ENCODE measurements at places on chromosomes 3 and 15.

- no peak for DNase-seq
Observed at GRCh38 chr15:72562878-72563277, 88.7 kb downstream of the ARIH1 start.

DNA sequence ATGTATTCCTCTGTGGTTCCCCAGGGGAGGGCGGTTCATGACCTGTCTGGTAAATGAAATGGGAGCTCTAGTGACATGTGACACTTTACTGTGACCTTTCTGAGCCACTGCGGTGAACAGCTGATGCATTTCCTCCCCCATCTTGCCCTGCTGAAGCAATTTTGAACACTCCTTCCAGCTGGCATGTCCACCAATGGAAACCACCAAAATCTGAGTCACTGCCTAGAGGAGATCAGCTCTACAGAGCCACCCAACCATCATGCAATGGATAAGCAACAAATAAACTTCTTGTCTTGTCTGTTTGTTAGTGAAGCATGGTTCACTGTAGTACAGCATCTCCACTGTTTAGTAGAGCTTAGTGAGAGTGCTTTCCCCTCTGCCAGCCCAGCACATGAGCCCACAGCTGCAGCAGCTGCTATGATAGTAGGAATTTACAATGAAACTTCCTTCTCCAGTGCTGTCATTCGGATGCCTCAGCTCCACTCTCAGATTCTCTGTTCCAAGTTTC lies 479.4 kb downstream of the NTRK3 start:
- DNase-seq, result no peak

- no peak for DNase-seq
Observed at GRCh38 chr15:63030101-63030551, 12.4 kb upstream of the TPM1 start.

DNA sequence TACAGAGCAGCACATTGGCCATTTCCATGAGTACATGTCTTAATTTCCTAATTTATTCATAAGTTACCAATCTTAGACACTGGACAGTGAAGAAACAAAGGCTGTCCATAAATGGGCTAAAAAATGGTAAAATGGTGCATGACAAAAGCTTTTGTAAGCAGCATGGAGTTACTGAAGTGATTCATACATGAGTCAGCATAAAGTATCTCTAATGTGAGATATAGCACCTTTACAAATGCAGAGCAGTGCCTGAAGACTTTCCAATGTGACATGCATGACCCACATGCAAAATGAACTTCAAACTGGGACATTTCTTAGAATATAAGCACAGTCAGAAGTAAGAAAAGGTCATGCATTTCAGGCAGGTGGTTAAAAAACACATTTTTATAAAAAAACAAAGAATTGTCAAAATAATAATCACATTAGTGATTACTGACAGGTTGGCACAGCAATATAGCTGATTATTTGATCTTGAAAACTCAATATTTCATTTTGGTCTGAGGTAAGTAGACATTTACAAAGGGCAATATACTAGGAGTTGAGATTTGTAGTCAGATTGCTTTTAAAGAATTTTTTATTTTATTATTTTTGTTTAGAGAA lies 299.3 kb downstream of the PLCL2 start:
- DNase-seq, result no peak

DNA sequence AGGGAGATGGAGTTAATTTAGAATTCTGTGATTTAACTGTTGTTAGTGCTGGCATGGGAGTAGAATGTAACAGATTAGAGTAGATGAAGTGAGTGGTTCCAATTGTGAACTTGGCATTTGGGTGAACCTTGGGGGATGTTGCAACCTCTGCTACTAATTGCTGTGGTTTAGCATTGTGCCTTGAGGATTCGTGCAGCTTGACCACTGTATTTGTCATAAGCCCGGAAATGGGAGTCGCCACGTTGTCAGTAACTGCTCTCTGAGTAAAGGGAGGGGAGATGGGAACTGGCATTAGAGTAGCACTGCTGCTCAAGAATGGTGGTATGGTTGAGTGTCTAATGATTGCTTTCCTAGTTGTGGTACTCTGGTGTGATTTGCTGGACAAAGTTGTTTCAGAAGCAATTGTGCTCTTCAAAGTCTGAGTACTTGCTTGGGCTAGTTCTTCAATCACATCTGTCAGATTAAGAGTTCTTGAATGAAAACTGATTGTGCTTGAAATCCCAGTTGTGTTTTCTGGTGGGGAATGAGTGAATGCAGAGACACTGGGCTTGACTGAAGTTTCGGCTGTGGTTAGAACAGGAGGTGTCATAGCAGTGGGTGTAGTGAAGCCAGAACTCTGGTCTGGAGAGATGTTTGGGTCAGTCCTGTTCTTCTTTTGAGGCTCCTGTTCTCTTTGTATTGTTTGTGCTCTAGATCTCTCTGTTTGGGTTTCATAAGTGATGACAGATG lies 15.4 kb downstream of the IGSF10 start:
- DNase-seq, result no peak

DNA sequence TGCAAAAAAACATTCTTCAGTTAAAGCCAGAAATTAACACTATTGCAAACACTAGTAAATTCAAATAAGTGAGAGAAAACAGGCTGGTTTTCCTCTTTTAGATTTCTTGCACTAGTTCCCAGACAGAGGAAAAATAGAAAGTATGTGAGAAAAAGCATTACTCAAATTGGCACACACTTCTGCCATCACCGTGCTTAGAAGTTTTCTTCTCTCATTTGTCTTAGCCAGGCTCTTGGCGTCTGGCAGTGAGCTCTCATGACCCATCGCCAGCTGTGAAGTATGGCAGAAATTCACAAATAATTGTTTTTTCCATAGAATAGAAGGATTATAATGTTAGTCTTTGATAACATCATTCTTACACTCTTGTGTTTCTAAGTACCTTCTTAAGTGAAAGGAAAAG lies 515.9 kb downstream of the GBE1 start:
- no peak for DNase-seq

GRCh38 chr3:184184546-184185230 lies 1.3 kb upstream of the ABCF3 start:
- no peak for DNase-seq

DNA sequence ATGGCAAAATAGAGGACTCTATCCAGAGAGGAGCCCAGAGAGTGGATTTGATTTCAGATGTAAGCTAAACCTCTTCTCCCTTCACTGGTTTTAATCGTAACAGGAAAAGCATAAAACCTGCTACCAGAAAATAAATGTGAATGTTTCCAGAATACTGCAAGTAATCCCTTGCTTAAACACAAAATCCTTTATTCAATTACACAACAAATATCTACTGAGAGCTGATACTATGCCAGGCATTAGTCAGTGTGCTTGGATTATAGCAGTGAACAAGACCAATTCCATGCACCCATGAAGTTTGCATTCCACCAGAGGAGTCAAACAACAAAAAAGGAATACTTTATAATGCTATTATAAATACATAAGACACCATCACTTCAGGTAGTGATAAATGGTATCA lies 15.1 kb downstream of the AVEN start:
- no peak for DNase-seq

DNA sequence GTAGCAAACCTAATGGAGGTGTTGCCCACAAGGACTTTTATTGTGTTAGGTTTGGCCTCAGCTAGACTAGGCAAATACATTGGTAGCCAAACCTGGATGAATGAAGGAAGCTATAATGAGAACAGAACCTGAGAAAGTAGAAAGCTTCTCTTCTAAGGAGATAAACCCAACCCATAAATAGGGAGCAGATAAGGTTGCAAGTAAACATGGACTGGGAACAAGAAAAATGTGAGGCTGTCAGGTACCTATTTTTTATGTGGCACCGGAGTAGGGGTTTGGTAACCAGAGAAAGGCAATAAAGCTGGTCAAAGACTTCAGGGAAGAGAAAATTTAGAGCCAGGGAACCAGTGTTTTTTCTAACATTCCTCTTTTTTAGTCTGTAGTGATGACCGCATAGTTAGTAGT lies 25.0 kb downstream of the ZNF654 start:
- no peak for DNase-seq

DNA sequence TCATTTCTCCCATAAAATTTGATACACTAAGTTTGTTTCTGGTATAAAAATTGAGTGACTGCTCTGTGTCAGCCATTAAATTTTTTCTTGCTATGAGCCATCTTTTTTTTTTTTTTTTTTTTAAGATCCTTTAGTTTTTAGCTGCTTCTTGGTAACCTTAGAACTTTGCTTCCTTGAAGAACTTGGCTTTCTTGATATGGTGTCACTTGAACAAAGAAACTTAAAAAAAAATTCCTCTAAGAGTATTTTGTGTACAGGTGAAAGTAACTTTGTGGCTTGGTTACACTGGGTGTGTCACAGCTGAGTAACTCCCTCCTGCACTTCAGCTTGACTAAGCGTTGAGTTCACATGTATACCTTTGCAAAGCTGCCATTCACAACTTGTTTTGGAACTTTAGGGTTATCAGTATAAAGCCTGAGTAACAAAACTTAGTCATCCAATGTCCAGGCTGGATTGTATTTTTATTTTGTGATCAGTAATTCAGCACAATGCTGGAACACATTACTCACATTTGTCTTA lies 6.5 kb downstream of the CHD2 start:
- DNase-seq, result no peak

- no peak for DNase-seq
Observed at GRCh38 chr3:171142985-171143384, 116.5 kb upstream of the SLC2A2 start.

DNA sequence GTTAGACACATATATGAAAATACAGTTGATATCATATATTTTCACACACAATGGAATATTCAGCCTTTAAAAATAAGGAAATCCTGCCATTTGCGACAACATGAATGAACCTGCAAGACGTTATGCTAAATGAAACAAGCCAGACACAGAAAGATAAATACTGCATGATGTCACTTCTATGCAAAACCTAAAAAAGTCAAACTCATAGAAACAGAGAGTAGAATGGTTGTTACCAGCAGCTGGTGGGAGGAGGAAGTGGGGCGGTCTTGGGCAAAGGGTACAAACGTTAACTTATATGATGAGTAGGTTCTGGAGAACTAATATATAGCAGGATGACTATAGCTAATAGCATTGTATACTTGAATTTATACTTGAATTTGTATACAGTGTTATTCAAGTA lies 213.2 kb upstream of the NR2F2 start:
- DNase-seq, result no peak

GRCh38 chr15:32870240-32871033 lies 152.6 kb downstream of the GREM1 start:
- no peak for DNase-seq

DNA sequence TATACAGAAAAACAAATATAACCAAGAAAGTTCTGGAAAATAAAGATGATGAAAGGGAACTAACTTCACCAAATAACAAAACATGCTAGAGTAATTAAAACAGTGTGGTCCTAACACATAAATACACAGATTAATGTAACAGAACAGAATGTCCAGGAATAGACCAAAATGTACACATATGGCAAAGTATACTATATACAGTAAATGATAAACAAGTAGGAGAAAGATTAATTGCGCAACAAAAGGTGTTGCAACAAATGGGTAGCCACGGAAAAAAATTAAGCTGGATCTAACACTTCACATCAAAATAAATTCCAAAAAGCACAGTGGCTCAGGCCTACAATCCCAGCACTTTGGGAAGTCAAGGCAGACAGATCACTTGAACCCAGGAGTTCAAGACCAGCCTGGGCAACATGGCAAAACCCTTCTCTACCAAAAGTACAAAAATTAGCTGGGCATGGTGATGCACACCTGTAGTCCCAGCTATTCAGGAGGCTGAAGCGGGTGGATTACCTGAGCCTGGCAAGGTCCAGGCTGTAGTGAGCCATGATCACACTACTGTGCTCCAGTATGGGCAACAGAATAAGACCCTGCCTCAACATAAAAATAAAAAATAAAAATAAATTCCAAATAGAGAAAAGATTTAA lies 19.8 kb downstream of the SCAP start:
- no peak for DNase-seq

DNA sequence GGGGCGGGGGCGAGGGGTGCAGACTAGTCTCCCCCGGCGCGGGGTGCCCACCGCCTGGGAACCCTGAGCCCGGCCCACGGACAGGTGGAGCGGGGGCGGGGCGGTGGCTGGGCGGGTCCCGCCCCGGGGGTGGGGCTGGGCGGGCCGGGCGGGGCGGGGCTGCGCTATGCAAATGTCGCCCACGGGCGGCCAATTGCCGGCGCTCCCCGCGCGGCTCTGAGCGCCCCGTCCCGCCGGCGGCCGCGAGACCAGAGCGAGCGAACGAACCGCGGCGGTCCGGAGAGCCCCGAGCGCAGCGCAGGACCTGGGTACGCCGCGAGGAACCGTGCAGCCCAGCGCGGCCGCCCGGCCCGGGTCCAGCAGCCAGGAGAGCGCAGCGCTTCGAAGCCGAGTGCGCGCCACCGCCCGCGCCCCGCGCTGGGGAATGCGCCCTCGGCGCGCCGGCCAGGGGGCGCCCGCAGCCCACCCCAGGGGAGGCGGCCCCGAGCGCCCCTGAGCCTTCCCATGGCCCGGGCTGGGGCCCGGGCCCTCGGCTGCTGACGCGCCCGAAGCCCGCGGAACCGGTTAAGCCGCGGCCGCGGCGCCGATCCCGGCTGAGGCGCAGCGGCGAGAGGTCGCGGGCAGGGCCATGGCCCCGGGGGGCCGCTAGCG lies at the start of gene SEMA3F:
TSS of gene SEMA3F (plus strand) at position 485 of the 651 bp plus-strand sequence. CDS start 4,299 bp downstream, outside the sequence.
- no peak for DNase-seq

DNA sequence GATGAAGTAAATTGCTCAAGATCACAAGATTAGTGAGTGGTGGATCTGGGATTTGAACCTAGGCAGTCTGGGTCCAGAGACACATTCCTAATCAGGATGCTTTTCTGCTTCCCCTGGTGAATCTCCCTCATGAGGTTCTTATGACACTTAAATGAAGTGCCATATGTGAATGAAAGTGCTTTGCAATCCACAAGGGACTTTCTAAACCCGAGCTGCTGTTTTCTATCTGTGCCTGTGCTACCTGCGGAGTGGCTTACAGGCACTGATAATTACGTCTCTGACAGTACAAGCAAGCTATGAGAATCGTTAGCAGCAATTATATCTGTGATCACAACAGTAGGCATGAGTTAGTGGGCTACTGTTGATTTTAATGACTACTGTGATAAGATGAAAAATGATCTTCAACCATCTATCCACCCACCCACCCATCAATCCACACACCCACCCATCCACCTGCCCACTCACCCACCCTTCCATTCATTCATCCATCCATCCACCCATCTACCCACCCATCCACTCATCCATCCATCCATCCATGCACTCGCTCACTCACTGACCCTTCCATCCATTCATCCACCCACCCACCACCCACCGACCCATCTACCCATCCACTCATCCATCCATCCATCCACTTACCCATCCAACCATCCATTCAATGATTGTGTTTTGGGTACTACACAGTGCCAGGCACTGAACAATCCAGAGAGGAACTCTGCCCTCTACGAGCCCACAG lies 51.8 kb downstream of the ATP2B2 start:
- no peak for DNase-seq

GRCh38 chr3:45317710-45318109 lies 70.7 kb upstream of the LARS2 start:
- DNase-seq, result no peak

GRCh38 chr15:50676799-50677483 lies 9.7 kb downstream of the TRPM7 start:
- DNase-seq, result no peak
